Fibroblast of the aortic adventitia (primary cell): ENCODE measurements at places on chromosomes 3 and 15.

- no peak for DNase-seq
Measured at GRCh38 chr3:194423317-194423716, 24.3 kb upstream of the GP5 start.

DNA sequence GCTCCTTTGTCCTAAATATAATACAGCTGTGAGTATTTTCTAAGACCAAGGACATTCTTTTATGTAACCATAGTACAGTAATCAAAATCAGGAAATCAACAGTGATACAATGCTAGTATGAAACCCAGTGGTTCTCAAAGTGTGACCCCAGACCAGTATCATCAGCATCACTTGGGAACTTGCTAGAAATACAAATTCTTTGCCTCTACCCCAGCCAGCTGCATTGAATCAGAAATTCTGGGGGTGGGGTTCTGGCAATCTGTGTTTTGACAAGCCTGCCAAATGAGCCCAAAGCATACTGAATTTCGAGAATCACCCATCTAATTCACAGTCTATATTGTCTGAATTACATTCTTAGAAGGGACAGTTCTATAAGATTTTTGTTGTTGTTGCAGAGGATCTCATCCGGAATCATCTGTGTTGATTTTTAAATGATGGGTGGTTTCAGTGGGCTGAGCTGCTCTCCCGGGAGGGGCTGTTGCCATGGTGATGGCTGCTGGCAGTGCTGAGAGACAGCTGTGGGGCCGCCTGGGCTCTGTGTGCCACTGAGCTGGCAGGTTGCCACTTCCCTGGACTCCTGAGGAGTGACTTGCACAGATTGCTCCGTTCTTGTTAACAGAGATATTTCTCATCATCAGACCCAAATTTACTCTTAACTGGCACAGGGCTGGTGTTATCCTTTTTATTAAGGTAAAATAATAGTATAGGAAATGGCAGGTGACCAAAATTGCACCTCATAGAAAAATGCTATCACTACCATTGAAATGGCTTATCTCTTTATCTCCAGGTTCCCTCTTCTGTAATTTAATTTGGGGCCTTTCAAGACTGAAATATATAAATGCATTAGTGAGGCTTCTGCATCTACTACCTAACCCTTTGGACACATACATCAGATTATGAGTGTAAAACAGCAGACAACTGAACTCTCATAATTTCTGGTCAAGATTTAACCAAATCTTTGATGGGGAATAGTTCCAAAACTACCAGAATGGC, 56.5 kb downstream of the NEK11 start:
- DNase-seq = peak; percentile 15

DNA sequence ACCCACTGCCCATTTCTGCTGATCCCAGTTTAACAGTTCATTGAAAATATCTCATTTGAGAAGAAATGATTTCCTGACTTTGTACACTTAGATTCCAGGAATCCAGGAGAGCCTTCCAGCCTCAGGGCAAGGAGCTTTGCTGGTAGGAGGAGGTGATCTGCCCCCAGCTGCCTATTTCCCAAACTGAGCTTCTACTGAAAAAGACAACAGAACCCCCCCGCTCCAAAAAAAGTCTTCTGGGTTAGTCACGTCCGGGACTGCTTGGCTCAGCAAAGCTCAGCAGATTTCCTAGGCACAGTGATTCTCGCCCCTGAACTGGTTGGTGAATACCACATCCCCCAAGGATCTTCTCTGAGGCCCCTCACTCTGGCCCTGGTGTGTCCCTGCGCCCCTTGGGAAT, 13.1 kb downstream of the SLC6A6 start:
- peak; percentile 25 for DNase-seq

DNA sequence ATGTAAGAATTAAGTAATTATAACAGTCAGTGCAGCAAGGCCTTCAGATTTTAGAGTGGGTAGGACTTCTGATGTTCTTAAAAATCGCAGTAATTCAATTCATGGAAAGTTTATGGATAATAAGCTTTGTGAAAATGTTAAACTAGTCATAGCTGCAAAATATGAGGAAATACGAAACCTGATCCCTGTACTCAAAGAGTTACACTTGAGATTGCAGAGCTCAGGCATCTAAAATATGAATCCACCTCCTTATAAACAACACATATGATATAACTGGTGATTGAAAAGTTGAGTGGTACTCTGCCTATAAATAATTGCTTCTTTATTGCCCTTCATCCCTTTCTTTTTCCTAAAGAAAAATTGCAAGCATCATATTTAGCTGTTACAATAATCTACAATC, 473.3 kb downstream of the OTOL1 start:
- DNase-seq = no peak

- DNase-seq = no peak
Measured at GRCh38 chr3:190387578-190388213, at the start of gene CLDN16. TSS of gene CLDN16 (plus strand) at chr3:190388163. CDS start at chr3:190388330, 167 bp downstream.

- DNase-seq = no peak
Measured at GRCh38 chr3:134777341-134777740, 17.7 kb upstream of the EPHB1 start.

GRCh38 chr3:13086531-13086981, 13.3 kb upstream of the IQSEC1 start:
- DNase-seq = no peak

DNA sequence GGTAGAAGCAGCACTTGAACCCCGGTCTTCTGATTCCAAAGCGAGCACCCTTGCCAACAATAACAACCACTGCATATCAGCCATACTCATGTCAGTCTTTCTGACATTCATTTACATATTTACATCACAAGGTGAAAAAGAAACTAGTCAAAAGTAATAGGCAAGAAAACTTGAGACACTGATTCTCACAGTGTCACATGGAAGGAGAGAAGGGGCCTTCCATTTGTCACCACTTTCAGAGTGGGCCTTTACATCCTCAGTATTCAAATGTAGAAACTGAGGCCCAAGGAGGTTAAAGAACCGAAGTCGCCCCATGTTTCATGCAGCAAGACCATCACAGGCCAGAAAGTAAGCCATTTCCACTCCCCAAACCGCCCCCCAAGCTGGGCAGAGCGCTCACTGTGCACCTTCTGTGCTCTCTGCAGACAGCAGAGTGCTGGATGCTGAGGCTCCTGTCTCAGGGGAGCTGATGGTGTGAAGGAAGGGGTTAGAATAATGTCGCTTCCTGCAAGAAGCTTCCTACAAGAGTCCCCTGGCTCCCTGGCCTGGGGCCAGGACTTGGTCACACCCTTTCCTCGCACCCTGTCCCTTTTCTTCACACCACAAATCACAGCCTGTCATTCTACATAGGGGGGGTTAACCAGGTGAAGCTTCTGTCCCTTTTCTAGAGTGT, 260.1 kb downstream of the UACA start:
- no peak for DNase-seq

DNA sequence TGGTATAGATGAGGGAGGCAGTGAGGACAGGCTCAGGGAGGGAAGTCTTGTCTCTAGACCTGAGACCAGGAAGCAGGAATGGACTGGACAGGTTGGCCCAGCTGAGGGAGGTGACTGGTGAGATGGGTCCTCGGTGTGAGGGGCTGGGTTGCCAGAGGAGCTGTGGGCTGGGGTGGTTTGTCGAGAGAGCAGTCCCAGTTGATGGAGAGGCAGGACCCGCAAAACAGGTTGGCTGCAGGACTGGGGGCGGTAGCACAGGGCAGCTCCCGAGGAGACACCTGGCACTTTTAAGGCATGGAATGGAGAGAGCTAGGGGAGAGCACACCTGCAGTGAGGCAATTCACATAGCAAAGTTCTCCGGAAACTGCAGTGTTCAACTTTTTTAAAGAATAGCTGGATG, 14.7 kb downstream of the IGF1R start:
- DNase-seq = no peak

- no peak for DNase-seq
Measured at GRCh38 chr3:57279685-57280084, 12.8 kb downstream of the ASB14 start.

GRCh38 chr3:79245284-79246138, 522.3 kb downstream of the ROBO1 start:
- no peak for DNase-seq

DNA sequence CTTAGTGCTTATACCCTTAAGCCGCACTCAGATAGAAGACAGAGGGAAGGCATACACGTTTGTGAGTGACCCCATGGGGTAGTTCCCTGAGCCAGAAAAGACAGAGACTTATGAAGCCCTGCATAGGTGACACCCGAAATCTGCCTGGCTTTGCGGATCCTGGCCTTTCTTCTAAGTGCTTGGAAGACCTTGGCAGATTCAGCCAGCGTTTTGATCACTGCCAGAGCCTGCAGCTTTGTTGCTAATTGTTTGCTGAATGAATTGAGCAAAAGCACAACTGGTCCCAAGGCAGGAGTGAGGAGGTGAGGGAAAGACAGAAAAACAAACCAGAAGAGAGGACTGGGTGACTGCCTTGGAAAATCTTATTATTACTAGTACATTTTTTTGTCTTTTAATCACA, 168.3 kb upstream of the ICE2 start:
- no peak for DNase-seq

GRCh38 chr3:133054586-133054985, 16.4 kb downstream of the TMEM108 start:
- no peak for DNase-seq

DNA sequence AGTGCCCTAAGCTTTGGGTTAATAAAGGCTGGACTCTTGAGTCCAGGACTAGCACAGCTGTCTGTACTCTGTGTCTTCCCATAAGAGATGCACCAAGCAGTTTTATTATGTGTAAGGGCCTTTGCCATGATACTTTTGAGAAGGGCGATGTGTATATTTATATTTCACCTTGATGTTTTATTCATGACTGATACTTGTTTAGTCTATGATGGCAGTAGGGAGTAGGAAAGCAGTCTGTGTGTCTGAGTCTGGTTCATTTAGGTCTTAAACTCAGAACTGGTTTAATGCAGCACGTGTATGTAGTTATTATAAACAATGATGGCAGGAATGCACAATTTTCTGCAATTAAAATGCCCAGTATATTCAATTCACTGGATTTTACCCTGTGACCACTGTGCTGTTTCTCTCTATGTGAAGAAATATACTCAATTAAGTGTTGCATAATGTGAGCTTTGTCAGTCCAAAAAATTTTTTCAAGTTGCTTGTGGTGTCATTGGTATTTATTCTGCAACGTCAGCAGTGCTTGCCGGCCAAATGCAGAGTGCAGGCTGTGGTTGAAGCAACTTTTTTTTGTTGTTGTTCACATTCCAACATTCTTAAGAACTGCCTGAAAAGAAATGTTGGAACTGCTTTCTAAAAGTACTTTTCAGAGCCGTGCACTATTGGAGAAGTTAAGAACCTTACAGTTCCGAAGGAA, 423.7 kb upstream of the SEMA6D start:
- DNase-seq = peak; percentile 91

DNA sequence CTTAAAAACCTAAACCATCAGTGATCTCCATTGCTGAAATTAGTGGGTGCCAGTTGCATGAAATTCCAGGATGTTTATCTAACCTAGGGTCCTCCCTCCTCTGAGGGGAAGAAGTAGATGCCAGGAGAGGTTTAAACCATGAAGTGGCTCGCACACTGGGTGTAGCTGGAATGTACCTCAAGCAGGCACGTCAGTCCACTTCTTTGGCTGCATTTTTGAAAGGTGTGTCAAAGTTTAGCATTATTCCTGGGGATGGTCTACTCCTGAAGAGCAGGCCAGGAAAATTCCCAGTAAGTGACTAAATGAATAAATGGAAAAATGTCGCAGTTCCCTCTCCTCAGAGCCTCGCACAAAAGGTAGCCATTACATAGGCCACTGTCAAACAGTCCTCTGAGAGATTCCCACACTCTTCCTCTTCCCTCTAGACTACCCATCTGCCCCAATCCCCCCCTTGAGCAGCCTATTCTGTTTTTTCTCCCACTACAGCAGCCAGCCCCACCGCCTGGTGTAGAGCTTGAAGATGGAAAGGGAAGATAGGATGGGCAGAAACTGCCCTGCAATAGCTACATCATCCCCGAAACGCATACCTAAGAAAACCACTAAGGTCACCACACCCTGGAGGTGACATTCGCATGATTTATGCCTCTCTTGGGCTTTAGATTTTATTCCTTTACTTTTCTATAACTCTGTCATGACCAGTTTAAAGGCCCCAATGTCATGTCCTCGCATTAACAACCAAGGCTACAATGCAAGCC, 655 bp upstream of the TMOD3 start:
- DNase-seq = no peak

GRCh38 chr15:70029297-70029701, 68.4 kb downstream of the TLE3 start:
- DNase-seq = no peak

- no peak for DNase-seq
Measured at GRCh38 chr3:113560831-113561623, 28.7 kb downstream of the SIDT1 start.

DNA sequence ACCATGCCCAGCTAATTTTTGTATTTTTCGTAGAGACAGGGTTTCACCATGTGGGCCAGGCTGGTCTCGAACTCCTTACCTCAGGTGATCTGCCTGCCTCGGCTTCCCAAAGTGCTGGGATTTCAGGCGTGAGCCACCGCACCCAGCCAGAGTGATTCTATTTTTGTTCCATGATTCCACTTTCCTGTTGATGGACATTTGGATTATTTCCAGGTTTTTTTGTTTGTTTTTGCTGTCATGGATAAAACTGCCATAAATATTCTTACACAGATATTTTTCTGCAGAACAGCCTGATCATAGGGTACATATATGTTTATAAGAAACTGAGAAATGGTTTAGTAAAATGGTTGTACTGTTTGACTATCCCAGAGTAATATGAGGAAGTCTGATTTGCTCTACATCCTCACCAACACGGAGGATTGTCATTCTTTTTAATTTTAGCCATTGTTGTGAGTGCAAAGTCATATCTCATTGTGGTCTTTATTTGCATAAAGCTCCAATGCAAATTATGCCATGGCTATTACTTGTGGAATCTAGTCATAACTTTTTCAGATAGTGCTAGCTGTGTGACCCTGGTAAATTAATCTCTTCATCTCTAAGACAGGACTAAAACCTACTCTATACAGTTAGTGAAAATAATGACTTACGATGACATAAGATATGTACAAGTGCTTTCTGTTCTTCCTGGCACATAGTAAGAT, 42.7 kb downstream of the MAP6D1 start:
- no peak for DNase-seq

DNA sequence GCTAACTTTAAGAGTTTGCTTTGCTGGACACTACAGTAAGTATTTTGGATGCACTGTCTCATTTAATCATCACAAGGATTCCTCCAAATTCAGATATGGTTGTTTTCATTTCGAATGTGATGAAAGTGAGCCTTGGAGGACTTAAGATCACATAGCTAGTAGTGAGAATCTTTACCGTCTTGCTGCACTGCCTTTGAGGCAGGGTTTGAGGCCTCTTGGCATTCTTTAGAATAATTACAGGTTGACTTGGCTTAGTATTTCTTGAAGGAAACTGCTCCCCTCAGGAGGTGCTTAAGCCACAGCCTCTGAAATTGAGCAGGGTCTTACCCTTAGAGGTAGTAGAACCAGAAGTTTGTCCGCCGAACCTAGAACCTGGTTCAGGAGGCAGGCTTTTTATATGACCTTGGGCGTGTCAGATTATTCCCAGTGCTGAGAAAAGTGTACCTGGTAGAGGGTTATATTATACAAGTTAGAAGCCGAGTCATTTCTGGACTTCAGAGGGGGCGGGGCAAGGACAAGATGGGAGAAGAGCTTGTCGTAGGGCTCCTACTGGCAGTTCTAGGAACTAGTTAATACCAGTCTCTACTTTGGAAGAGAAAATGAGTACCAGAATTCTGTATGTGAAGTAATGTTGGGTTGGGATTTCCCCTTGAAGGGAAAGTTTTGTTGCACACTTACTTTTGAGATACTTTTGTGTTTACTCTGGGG, 1.1 kb downstream of the TFG start:
- peak; percentile 62 for DNase-seq

GRCh38 chr3:14730703-14731382, 55.9 kb downstream of the C3orf20 start:
- no peak for DNase-seq
